ENCODE measurements at places on chromosomes 3 and 15.

- DNase-seq = no peak
Observed at GRCh38 chr15:68375191-68375631, 56.8 kb downstream of the ITGA11 start.

DNA sequence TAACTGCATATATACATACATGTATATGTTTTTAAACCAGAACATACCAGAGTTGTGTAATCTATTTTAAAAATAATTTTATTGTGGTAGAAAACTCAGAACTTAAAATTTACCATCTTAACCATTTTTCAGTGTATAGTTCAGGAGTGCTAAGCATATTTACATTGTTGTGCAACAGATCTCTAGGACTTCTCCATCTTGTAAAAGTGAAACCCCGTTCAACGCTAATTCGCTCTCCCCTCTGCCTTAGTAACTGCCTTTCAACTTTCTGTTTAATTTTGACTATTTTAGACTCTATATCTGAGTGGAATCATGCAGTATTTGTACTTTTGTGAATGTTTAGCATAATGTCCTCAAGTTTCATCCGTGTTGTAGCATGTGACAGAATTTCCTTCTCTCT lies 51.8 kb upstream of the SSR3 start:
- no peak for DNase-seq

DNA sequence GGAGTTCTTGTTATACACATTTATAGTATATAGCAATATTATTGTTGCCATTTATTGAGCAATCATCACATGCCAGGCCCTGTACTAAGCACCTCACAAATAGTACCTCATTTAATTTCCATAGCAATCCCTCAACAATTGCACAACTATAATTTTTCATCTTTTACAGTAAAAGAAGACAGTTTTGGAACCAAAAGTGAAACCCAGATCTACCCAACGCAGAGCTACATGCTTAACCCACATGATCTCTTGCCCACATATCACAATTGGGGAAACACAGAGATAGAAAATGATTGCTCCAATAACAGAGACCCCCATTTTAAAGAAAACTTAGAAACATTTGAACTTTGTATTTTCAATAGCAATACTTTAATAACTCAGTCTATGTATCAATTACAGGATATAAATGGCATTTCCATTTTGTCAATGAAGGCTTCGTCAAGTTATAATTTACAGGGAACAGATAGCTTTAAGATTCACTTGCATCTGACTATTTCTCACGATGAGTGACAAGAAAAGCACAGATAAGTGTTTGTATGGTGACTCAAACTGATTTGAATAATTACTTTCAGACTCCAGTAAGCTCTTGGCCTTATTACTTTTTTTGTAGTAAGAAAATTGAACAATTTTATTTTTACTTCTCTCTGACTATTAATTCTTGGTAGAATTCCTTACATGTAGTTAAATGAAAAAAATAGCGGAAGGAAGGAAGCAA lies 38.7 kb upstream of the CCDC50 start:
- DNase-seq = no peak

DNA sequence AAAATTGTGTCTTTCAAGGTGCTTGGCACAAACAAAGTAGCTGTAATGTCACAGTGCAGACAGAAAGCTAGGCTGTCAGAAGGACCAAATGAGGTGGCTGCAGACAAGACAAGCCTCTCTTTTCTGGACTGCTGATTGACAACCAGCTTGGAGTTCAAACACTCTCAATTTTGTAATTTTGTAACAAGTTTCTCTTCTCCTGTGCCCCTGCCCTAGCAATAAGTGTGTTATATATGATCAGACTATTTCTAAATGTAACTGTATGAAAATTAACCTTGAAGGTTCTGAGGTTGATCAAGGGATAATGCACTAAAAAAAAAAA lies 172.0 kb downstream of the P3H2 start:
- no peak for DNase-seq

DNA sequence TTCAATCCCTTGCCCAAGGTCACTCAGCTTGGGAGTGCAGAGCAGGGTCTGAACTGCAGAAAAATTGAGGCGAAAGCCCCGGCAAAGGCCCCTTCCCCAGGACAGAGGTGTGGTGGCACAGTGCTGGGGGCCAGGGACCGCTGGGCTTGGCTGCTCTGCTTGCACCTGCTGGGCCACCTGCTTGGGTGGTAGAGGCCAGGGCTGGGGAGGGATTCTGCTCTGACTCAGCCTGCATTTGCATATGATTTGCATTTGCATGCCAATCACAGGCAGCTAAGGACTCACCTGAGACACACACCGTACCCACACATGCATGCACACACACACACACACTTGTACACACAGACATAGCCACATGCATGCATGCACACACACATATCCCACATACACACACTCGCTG lies 9.9 kb downstream of the GRM2 start:
- DNase-seq = no peak
